ENCODE measurements at places on chromosomes 1 and 21.

- DNase-seq = no peak
These were observed 557.3 kb downstream of the USP25 start for GRCh38 chr21:16287046-16287445.

GRCh38 chr1:25617625-25618432, 1.2 kb downstream of the MAN1C1 start:
- DNase-seq = no peak

DNA sequence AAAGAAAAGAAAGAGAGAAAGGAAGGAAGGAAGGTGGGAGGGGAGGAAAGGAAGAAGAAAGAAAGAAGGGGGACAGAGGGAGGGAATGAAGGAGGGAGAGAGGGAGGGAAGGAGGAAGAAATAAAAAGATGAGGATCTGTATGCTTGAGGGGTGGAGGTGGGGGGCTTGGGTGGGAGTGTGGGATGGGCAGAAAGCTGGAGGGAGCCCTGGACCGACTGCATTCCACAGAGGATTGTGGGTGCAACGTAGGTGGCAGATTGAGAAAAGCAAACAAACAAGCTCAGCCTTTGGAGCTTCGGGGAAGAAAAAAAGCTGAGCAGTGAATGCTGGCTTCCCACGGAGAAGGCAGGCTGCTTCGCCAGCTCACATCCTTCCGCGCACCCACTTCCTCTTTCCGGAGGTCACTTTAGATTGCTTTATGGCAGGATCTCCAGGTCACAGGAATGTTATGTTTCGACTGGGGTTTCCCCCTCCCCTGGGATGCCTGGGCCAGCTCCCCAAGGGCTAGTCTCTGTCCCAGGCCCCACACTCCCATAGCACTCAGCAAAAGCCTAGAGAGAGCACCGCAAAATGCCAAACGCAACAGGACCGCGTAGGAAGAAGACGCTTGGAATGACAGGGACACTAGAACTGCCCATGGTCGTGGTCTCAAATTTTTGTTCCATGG, 20.7 kb upstream of the LGALS8 start:
- DNase-seq = peak; percentile 26

DNA sequence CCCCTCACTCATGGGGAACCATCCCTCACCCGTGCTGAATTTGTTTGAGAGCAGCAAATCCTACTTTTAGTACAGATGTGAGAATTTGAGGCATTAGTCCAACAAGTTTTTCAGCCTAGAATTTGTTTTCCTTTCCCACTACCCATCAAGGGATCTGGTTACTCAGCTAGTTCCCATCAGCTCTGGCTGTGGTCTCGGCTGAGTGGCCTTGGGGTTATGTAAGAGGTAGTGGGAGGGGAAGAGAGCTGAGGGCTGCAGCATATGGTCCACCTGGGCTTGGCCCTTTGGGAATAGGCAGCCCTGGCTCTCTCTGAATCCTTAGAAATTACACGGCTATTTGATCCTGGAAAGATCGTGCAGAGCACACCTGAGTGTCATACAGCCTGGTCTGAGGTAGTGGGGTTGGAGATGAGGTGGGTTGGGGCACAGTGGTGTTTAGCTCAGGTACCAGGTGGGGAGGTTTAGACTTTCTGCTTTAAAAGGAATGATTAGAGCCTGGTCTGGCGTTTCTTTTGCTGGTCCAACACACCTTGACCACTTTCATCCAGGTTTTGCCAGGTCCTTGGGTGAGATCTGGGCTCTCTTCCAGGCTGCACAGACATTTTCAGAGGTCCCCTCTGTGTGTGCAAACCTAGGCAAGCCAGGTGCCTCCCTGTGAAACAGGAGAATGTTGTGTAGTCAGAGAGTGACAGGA, 4.2 kb downstream of the GSTM4 start:
- DNase-seq = peak; percentile 95

- DNase-seq = no peak
These were observed 285.6 kb upstream of the B3GALT2 start for GRCh38 chr1:193471981-193472380.

DNA sequence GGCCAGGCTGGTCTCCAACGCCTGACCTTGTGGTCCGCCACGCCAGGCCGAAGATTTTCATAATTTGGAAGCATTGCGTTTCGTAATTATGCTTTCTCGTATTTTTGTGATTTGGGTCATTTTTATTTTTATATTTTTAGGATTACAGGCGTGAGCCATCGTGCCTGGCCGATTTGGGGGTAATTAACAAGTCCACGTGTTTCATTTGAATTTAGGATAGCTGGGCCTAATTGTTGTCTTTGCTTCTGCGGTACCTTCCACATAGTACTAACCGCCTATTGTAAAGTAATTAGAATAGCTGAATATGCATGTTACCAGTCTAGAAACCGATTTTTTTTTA, 1.0 kb downstream of the RCC1 start:
- DNase-seq = no peak

- DNase-seq = no peak
These were observed 25.0 kb upstream of the ZNF436 start for GRCh38 chr1:23394684-23395083.

DNA sequence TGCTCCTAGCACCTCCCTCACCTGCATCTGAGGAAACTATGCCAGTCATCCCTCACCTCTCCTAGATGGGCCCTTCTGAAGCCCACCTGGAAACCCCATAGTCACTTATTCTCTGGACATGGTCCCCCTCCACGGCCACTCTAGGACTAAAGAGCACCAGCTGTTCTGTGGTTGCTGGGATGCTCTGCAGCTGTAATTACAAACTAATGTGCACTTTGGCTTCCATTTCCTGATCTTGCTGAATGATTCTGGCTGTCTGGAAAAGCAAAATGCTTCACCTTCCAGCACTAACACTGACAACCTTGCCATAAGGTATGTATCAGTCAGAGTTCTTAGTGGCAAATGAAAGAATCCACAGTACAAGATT, 48.7 kb upstream of the PSEN2 start:
- no peak for DNase-seq

GRCh38 chr1:214003233-214003632, 15.5 kb downstream of the PROX1 start:
- peak; percentile 74 for DNase-seq

- DNase-seq = no peak
These were observed 779.6 kb upstream of the PRMT6 start for GRCh38 chr1:106276871-106277270.

- no peak for DNase-seq
These were observed 44.0 kb downstream of the PTAFR start for GRCh38 chr1:28132171-28133167.

DNA sequence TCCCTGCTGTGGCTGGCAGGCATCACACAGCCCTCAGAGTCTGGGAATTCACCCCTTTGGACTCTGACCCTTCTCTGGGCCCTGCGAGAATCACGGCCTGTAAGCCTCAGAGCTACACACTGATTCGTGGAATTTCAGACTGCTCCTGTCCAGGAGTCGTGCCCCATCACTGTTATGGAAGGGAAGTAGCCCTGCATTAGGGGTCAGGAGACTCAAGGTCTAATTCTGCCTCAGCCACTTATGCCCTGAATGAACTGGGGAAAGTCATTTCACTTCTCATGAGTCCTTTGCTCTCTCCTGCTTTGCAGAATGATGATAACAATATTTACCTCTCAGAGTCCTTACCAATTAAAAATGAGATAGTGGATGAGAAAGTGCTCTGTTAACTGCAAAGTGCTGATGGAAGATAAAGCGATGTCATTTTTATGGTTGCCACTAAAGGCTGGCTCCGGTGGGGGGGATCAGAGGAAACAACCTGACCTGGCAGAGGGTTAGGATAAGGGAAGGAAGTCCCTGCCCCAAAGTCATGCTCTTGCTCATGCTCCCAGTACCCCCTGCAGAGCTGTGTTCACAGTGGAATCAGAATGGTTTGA, 148.6 kb upstream of the CD34 start:
- DNase-seq = no peak

DNA sequence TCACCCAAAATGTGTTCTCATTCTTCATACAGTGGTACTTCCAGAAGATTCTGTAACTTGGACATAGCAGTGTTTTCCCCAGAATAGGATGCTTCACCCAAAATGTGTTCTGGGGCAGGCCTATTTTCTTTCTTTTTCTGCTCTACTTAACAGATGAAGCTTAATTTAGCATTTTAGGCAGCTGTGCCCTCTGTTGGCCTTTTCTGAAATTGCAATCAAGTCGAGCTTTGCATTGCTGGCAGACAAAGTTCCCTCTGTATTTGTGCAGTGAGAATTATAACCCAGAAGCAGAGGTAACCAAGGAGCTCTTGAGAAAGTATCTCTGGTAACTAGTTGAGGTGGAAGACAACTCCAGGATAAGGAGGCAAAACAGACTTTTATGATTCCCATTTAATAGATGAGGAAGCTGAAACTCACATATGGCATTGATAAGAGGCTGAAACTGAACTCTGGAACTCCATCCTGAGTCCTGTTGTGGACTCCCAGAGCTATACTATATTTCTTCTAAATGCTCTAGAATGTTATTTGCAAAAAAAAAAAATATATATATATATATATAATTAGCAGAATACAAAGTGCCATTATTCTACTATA, 50.3 kb upstream of the L1TD1 start:
- DNase-seq = peak; percentile 16

GRCh38 chr1:219174460-219175211, 958 bp downstream of the LYPLAL1 start:
- no peak for DNase-seq

- DNase-seq = no peak
These were observed 30.0 kb downstream of the PPP2R5A start for GRCh38 chr1:212315184-212315583.

DNA sequence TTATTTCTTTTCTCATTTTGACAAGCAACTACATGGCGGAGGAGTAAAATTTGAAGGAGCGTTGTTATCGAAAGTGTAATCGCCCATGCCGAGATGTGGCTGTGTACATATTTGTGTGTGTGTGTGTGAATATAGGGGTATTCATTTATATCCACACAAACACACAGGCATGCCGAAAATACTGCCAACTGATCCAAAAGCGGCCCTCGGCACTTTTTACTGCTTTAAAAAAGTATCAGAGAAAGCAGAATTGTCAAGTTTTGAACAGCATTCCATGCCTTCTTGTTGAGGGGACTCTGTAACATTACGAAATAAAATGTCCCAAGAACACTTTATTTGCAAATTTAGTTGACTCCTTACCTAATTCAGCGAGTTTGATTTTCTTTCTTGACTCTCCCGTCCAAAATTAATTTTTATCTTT, 1.1 kb downstream of the PBX1 start:
- no peak for DNase-seq

- no peak for DNase-seq
These were observed 4.0 kb downstream of the FTCD start for GRCh38 chr21:46151261-46151988.

DNA sequence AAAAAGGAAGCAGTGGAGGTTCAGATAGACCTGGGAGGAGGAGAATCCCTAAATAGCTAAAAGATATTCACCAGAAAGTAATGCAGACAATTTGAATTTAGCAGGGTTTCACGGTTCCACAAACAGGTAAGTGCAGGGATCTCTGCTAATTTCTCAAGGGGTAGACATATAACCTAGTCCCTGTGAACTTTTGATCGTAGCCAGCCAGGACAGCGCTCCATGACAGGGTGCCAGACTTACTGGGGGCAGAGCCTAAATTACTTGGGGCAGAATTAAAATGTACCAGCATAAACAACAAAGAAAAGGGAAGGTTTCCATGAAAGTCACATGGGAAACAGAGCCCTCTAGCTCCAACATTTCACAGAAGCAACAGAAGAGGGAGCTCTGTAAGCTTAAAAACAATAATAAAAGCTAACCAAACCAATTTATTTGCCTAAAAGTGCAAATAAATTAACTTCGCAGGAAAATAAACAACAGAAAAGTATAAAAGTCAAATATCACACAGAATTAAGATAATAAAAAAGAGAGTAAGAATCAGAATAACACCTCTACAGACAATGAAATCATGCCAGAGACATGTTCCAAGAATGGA, 198.3 kb downstream of the DUSP10 start:
- DNase-seq = no peak

DNA sequence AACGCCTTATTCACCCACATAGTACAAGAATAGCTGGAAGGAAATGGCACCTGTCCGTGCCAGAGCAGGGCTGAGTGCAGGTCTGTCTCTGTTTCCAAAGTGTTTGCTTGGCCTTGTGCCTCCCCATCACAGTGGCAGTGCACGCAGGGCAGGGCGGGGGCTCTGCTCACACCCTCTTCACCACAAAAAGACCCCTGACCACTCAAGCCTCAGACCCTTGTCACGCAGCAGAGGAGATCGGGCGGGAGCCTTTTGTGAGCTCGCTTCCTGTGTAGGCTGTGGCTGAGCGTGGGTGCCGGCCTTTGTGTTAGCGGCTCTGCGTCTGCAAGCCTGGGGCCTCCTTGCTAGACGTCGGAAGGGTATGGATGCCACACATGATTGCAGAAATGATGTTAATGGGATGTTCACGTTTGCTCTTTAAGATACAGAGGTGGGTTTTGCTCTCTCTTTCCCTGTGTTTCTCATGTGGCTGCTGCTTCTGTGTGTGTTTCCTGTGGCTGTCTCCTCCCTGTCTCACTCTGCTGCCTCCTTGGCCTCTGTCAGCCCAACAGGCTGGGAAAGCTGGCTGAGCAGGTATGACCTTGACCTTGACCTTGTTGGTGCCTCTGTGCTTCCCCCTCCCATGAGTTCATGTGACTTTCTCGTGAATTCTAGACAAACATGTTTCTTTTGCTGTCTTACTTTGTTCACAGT, 45.4 kb downstream of the S100B start:
- DNase-seq = no peak

DNA sequence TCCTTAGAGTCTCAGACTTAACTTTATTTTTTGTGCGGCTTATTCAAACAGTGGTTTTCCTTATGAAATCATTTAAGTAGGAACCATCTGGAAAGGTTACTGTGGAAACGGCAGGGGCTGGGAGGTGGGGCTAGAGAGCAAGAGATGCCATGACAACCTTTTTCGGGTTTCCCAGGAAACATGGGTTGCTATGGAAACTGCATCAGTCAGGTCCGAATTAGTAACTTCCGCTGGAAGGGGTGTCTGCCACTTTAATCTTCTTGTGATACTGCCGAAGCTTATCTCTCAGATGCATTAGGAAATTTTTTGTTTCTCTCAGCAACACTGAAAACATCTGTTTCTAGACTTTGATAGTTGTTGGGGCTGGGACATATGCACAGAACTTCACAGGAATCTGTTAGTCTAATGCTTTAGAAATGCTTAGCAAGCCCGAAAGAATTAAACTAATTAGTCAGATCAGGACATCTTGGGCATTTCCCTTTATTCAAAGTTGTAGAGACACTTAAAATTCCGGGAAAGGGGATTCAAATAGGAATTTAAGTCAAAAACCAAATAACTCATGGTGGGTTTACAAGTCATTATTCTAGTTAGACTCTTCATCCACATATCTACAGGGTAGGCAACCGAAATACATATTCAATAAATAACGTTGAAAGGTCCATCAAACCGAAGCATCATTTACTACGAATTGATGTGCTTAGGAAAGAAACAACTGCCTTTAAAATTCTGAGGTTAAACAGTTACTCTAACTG, 2.6 kb downstream of the KCNA3 start:
- no peak for DNase-seq

DNA sequence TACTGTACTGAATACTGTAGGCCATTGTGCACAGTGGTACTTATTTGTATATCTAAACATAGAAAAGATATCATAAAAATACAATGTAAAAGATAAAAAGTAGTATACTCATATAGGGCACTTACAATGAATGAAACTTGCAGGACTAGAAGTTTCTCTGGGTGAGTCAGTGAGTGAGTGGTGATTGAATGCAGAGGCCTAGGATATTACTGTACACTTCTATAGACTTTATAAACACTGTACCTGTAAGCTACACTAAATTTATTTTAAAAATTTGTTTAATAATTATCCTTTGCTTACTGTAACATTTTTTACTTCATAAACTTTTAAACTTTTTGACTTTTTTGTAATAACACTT, 82.5 kb downstream of the FGGY start:
- DNase-seq = no peak

- no peak for DNase-seq
These were observed 85.6 kb downstream of the GREM2 start for GRCh38 chr1:240526312-240526711.

GRCh38 chr1:3922851-3923250, 22.8 kb upstream of the C1orf174 start:
- no peak for DNase-seq

Data from NCI-H2171 (cell line).